ENCODE measurements at places on chromosomes 7 and 10.

- H3K27me3 ChIP-seq, result no peaks in the 10 kb centered on the region
- no peak for DNase-seq
- no peaks in the 10 kb centered on the region for H3K36me3 ChIP-seq
- no peak overlapping the region for H3K27ac ChIP-seq
- H3K4me1 ChIP-seq, result peaks cover 5% of the 10 kb centered on the region
Observed at GRCh38 chr10:14476641-14477407, 146.1 kb upstream of the FRMD4A start.

DNA sequence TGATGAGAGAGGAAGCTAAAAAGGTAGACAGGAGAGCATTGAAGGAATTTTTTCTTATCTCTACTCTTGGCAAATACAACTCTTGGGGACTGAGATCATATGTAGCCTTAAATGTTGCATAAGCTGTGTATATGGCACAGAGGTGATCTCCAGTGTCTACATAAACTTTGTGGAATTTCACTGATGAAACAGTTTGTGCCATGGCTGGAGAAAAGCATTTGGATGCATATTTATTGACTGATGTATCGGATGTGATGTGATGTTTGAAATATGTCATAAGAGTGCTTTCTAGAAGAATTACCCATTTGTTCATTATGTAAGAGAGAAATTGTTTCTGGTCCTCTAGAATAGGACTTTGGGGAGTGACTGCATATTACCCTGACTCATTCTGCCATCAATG is 244.9 kb upstream of the LRRTM3 start:
- no peaks in the 10 kb centered on the region for H3K27me3 ChIP-seq
- H3K4me3 ChIP-seq, result no peak overlapping the region
- no peak overlapping the region for H3K27ac ChIP-seq

DNA sequence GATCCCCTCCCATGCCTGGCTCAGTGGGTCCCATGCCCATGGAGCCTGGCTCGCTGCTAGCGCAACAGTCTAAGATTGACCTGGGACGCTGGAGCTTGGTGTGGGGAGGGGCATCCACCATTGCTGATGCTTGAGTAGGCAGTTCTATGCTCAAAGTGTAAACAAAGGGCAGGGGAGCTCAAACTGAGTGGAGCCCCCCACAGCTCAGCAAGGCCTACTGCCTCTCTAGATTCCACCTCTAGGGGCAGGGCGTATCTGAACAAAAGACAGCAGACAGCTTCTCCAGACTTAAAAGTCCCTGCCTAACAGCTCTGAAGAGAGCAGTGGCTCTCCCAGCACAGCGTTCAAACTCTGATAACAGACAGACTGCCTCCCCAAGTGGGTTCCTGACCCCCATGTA is 31.2 kb upstream of the FFAR4 start:
- no peaks in the 10 kb centered on the region for H3K27me3 ChIP-seq
- DNase-seq, result no peak
- no peaks in the 10 kb centered on the region for H3K4me1 ChIP-seq
- H3K4me3 ChIP-seq, result no peak overlapping the region
- H3K27ac ChIP-seq, result no peak overlapping the region
- no peaks in the 10 kb centered on the region for H3K36me3 ChIP-seq

- DNase-seq, result no peak
- H3K27ac ChIP-seq, result no peak overlapping the region
- H3K27me3 ChIP-seq, result no peaks in the 10 kb centered on the region
- H3K4me1 ChIP-seq, result no peaks in the 10 kb centered on the region
- H3K4me3 ChIP-seq, result no peak overlapping the region
Observed at GRCh38 chr10:48737886-48738285, 53.2 kb downstream of the WDFY4 start.

DNA sequence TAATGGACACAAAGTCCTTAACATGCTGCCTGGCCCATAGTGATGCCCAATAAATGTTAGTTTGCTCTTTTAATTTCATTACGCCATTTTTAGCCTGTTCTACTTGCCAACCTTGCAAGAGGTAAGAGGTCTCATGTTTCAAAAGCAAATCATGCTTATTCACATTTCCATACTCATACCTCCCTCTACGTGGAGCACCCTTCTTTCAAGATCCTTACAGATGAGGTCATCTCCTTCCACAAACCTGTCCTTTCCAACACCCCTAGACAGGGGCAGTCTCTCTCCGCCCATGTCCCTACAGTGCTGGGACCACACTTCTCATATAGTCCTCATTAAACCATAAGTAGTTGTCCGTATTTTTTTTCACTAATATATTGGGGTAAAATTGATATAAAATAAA is 271.3 kb downstream of the FGFR2 start:
- no peaks in the 10 kb centered on the region for H3K4me1 ChIP-seq
- H3K4me3 ChIP-seq, result no peak overlapping the region
- no peak for DNase-seq
- H3K36me3 ChIP-seq, result no peaks in the 10 kb centered on the region

DNA sequence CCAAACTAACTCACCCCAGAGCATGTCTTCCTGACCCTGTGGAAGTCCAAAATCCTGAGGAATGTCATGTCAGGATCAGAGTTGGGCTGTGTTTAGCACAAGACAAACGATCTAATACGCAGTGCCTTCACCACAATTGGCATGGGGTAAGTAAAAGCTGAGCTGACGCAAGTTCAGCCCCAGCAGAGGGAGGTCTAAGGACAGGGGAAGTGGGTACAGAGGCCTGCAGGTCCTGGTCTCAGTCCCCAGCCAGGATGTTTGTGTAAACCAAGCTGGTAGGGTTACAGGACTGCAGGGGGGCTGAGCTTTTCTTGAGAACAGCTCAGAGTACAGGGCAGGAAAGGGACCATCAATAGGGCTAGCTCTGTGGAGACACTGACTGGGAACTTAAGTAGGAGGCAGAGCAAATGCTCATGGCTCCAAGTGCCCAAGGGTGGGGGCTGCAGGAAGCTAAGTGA is 5.3 kb upstream of the KCNIP2 start:
- H3K4me1 ChIP-seq, result no peaks in the 10 kb centered on the region
- no peak overlapping the region for H3K4me3 ChIP-seq
- DNase-seq, result no peak
- peaks cover 69% of the 10 kb centered on the region for H3K36me3 ChIP-seq
- no peak overlapping the region for H3K27ac ChIP-seq

DNA sequence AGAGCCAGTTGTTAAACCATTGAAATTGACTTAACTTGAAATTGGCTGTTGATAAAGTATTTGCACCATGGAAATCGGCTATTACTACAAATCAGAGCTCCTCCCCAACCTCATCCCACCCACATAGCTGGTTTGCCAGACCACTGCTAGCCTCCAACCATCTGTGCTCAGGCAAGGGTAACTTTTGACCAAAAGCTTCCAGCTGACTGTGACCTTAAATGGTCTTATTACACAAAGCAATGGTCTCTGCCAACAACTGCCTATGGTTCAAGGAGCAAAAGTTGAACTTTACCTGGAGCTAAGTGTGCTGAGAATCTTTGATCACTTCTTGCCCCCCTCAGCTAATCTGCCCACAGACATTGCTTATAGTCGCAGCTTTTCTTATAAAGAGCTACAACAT is 48.5 kb upstream of the ADRB1 start:
- DNase-seq, result no peak
- no peaks in the 10 kb centered on the region for H3K27me3 ChIP-seq
- H3K27ac ChIP-seq, result no peak overlapping the region
- H3K4me3 ChIP-seq, result no peak overlapping the region
- H3K4me1 ChIP-seq, result no peaks in the 10 kb centered on the region

DNA sequence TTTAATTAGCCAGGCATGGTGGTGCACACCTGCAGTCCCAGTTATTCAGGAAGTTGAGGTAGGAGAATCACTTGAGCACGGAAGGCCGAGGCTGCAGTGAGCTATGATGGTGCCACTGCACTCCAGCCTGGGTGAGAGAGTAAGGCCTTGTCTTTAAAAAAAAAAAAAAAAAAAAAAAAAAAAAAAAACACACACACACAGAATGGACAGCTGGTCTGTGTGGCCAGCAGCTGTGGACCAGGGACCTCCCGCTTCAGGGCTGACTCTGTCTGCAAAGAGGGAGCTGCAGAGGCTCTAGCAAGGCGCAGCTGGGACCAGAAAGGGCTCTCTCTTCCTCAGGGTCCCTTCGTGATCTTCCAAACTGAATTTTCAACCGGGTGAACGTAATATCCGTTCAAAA is 53.6 kb upstream of the DNAAF5 start:
- H3K27ac ChIP-seq, result no peak overlapping the region
- DNase-seq, result no peak
- H3K27me3 ChIP-seq, result no peaks in the 10 kb centered on the region
- peaks cover 4% of the 10 kb centered on the region for H3K4me1 ChIP-seq

DNA sequence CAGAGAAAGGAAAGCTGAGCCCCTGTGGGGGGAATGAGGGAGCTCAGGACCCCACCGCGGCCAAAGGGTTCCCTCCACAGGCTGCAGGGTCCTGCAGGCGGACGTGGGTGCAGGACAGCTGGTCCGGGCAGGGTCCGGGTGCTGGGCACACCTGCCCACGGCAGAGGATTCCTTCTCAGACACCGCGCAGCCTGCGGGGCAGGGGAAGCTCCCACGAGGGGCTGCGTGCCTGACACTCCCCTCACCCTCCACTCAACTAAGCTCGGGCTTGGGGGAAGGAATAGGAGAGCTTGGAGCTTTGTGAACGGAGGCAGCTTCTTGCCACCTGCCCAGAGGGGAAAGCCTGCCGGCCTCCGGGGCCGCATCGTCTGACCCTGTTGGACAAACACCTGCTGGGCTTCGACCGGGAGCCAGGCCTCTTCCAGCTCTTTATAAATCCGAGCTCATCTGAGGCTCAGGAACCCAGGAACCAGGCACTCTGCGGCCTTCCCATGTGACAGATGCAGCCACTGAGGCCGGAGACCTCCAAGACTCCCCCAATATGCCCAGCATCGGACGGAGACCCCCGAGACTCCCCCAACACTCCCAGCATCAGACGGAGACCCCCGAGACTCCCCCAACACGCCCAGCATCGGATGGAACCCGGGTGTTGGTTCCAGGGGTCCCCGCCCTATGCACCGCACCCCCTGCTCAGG is 97.3 kb downstream of the PDGFA start:
- no peaks in the 10 kb centered on the region for H3K36me3 ChIP-seq
- no peak for DNase-seq
- H3K4me3 ChIP-seq, result no peak overlapping the region
- H3K4me1 ChIP-seq, result peaks cover 15% of the 10 kb centered on the region

DNA sequence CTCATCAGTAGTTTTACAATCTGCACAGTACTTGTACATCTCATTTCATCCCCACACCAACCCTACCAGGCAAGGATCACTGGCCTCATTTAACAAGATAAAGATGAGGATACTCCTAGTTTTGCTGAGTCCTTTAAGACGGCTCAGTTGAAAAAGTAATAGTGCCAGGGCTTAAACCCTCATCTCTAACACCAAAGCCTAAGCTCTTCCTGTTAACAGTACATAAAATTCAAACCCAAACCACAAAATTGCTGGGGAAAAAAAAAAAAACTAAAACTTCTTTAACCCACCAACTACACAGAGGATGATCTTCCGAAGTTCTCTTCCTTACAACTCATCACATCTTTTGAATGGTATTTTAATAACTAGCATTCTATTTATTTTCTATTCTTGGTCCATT is 1.3 kb downstream of the SAR1A start:
- no peak for DNase-seq
- H3K4me3 ChIP-seq, result peak overlapping the region; percentile 86
- H3K27ac ChIP-seq, result peak overlapping the region; percentile 96
- H3K27me3 ChIP-seq, result no peaks in the 10 kb centered on the region
- peaks cover 26% of the 10 kb centered on the region for H3K4me1 ChIP-seq
- H3K36me3 ChIP-seq, result no peaks in the 10 kb centered on the region

GRCh38 chr10:111833251-111833650 is 350.3 kb downstream of the GPAM start:
- no peaks in the 10 kb centered on the region for H3K36me3 ChIP-seq
- no peak overlapping the region for H3K27ac ChIP-seq
- H3K4me1 ChIP-seq, result no peaks in the 10 kb centered on the region
- DNase-seq, result no peak
- H3K27me3 ChIP-seq, result no peaks in the 10 kb centered on the region

- no peak for DNase-seq
- no peak overlapping the region for H3K27ac ChIP-seq
- no peaks in the 10 kb centered on the region for H3K27me3 ChIP-seq
- no peaks in the 10 kb centered on the region for H3K36me3 ChIP-seq
- no peaks in the 10 kb centered on the region for H3K4me1 ChIP-seq
- no peak overlapping the region for H3K4me3 ChIP-seq
Observed at GRCh38 chr10:122388287-122388997, 13.9 kb downstream of the PLEKHA1 start.

DNA sequence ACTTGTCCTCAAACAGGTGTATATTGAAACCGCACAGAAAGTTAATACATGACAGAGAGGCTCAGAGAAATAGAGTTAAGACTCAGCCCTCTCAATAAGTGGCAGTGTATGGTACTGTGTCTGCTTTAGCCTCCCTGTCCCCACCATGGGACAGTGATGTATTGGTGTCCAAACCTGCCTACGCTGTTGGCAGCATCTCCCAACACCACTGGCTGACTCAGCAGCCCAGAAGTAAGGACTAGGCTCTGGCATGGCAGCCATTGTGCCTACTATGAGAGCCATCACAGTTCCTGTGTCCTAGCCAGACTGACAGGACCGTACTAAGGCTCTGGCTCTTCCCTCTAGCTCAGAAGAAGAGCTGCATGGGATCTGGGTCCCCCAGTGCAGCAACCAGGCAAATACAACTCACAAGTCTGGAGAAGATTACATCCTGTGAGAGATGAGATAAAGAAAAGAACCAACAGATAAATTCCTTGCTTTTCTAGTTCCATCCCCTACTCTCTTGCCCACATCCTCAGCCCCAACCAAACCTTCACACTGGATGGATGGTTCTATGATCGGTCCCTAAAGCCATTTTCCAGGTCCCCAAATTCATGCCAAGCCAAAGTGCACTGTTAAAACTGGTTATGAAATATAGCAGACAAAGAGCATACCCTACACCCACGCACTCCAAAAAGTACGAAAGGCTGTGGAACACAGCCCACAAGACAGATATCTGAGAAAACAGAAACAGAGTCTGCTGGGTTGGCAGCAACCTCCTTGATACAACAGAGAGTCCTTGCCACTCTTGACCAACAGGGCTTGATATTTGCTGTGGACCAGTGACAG is 44.1 kb upstream of the DMTF1 start:
- no peaks in the 10 kb centered on the region for H3K36me3 ChIP-seq
- DNase-seq, result no peak
- H3K4me1 ChIP-seq, result no peaks in the 10 kb centered on the region
- no peak overlapping the region for H3K27ac ChIP-seq

GRCh38 chr10:28505359-28505959 is 27.5 kb upstream of the WAC start:
- no peaks in the 10 kb centered on the region for H3K36me3 ChIP-seq
- no peaks in the 10 kb centered on the region for H3K27me3 ChIP-seq
- no peak overlapping the region for H3K4me3 ChIP-seq

DNA sequence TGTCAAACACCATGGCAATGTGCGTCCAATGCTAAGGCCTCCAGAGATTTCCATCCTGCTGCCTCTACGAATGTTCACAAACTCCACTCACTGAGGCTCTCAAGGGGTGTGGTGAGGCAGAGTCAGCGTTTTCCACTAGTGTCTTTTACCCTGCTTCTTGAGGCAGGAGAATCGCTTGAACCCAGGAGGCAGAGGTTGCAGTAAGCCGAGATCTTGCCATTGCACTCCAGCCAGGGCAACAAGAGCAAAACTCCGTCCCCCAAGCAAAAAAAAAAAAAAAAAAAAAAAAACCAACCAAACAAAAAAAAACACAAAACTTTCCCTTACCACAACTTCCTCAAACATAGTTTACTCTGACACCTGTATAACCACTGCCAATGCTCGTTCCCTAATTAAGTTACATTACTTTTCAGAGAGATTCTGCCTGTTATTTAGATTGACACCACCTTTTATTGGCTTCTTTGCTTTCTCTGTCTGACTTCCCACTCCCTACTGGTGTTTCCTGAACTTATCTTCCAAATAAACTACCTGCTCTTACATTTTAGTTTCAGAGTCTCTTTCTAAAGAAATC is 102.1 kb upstream of the ZNF746 start:
- H3K27me3 ChIP-seq, result no peaks in the 10 kb centered on the region
- no peak overlapping the region for H3K4me3 ChIP-seq
- H3K27ac ChIP-seq, result no peak overlapping the region
- DNase-seq, result no peak
- no peaks in the 10 kb centered on the region for H3K4me1 ChIP-seq
